ENCODE measurements at places on chromosomes 4 and X. TPM values are rescaled to one million over a fixed set of nuclear protein-coding genes. Genes with fewer than 3 reads are reported as not detected.

The HSFX1 gene
- 0.89 TPM for total RNA-seq

The KLF8 gene
- total RNA-seq: under 0.01 TPM

The CNKSR2 gene
- total RNA-seq: 2.4 TPM

The CXCL1 gene
- total RNA-seq: 69.7 TPM

The CBR4 gene
- 14.6 TPM for total RNA-seq

The GAGE12J gene
- not detected for total RNA-seq

The SASH3 gene
- not detected for total RNA-seq

The WWC2 gene
- total RNA-seq: 34.1 TPM

The ZNF518B gene
- 37.4 TPM for total RNA-seq

The RNF212 gene
- total RNA-seq: 1.8 TPM

The FBXW7 gene
- 74.7 TPM for total RNA-seq

The BTC gene
- under 0.01 TPM for total RNA-seq

The MEPE gene
- not detected for total RNA-seq

The WNK3 gene
- 2.4 TPM for total RNA-seq
